ENCODE measurements at places on chromosomes 4 and X.
A peak's percentile ranks its signal among the peaks of the same experiment; 100 is the strongest.

- DNase-seq, result no peak
Measured at GRCh38 chr4:123114084-123114914, 191.9 kb upstream of the NUDT6 start.

DNA sequence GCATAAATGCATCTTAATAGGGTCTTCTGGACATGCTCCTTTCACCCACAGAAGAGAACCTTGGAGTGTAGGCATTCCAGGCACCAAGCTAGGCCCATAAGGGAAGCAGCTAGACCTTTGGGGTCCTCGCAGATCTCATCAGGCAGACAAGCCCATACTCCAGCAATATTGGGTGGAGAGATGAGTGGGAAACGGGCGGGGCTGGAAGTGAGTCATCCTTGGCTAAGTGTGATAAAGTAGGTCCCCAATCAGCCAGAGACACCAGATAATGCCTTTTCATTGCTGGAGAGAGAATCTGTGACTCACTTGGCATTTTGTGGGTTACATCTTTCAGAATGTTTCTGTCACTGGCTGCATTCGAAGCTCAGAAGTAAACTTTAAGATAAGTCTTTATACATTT, 133.3 kb upstream of the MBNL3 start:
- no peak for DNase-seq

GRCh38 chr4:41160012-41160789, 54.1 kb downstream of the APBB2 start:
- no peak for DNase-seq

DNA sequence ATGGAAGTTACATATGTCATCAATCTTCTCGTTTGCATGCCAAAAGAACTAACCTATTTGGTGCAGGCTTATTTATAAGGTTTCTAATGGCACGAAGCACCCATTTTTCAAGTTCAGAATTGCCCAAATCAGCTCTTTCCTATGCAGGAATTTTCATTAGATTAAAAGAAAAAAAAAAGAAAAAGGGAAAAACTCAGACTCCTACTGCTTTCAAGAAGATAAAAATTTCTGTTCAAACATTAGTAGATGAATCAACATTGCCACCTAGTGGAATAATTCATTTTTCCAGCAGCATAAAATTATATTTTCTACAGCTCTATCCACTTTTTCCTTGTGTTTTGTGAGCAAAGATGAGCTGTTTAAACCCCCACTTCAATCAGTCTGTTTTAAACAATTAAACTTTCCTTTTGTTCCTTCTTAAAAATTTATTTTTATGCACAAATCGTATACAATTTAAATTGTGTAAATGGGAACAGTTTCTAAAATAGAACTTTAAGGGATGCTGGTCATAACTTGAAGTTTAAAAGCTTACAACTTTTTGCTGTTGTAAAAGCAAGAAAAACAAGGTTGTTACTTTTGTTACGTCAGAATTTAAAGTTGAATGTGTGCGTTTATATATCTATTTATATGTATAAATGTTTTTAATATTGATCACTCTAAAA, 309.9 kb downstream of the ARAP2 start:
- DNase-seq, result no peak

DNA sequence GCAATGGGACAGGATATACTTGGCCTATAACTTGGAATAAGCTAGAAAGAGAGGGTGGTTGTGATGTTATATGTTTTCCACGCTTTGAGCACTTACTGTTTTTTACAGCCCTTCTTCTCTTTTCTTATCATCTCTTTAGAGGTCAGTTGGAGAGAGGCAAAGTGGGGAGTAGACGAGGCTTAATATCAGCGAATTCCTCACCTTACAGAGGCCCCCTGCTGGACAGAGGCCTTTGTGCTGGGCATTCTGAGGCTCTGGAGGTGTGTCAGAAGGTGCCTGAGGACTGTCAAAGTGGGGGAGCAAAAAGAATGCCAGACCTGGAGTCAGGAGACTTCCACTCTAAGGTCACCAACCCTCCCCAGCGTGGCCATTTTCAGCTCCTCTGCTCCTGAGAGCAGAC, 42.5 kb downstream of the MAMLD1 start:
- DNase-seq, result no peak

- no peak for DNase-seq
Measured at GRCh38 chr4:133096972-133097371, 52.1 kb upstream of the PCDH10 start.

DNA sequence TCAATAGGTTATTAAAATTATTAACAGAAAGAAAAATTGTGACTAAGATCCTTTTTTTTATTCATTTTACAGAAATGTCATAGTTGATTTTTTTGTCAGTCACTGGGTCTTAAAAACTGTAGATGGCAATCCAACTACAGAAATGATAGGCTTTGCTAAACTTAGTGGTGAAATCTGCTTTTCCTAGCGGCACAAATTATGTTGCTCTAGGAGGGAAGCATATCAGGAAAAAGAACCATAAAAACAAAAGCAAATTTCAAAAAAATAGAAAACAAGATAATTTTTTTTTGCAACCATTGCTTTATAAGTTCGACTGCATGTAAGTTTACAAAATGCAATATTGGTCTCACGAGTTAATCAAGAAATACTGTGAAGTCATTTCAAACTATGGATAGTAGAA, 443.5 kb upstream of the IGFBP7 start:
- DNase-seq, result no peak

GRCh38 chr4:154927126-154927680, 146.1 kb downstream of the RBM46 start:
- DNase-seq, result no peak

DNA sequence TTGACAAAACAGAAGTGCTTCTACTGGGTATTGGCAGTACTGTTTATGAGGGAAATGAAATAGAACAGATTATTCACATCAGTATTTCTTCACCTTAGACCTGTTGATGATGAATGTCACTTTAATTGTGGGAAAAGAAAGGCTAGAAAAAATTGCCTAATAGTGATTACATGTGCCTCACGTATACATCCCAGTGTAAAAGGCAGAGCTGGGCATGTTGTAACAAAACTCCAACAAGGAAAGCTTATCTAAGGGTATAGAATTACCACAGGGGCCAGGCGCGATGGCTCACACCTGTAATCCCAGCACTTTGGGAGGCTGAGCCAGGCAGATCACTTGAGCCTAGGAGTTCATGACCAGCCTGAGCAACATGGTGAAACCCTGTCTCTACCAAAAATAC, 4.2 kb downstream of the PGM2 start:
- no peak for DNase-seq

GRCh38 chr4:159205466-159205865, 102.6 kb downstream of the RAPGEF2 start:
- DNase-seq, result no peak

DNA sequence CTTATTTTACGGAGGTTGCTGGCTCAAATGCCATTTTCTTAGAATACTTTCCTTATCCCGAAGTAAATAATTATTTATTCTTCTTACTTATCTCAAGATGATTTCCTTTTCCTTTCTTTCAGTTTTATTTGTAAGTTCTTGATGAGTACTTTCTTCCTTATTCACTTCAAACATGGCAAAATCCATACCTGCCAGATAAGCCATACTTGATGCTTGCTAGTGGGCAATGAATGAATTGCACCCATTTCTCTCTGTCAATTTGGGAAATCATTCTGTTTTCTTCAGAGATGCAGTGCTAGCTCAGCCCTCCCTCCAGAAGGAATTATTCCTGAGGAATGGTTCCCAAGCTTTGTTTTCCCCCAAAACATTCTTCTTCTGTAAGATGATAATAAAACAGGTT, 598.3 kb downstream of the SPRY1 start:
- DNase-seq, result no peak

DNA sequence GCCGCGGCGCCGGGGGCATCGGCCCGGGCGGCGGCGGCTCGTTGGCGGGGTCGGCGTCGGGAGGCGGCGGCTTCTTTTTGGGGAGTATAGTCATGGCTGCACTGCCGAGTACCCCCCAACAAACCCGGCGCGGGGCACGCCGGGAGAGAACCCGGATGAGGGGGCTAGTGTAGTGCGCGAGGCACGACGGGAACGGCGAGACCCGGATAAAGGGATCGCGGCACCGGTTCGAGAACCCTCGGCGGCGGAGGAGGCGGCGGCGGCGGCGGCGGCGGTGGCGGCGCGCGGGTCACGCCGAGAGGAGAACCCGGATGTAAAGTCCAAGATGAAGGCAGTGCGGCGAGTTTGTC, at the start of gene OTUD5:
TSS of gene OTUD5 (minus strand) at position 131 of the 350 bp plus-strand sequence. CDS start at position 94, 37 bp downstream.
- peak; percentile 88 for DNase-seq

DNA sequence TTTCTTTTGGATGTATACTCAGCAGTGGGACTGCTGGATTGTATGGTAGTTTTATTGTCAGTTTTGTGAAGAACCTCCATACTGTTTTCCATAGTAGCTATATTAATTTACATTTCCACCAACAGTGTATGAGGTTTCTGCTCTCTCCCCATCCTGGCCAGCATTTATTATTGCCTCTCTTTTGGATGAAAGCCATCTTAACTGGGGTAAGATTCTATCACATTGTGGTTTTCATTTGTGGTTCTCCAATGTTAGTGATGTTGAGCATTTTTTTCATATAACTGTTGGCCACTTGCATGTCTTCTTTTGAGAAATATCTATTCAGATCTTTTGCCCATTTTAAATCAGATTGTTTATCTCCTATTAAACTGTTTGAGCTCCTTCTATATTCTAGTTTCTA, 27.6 kb downstream of the QRFPR start:
- DNase-seq, result no peak

- DNase-seq, result peak; percentile 47
Measured at GRCh38 chr4:182143822-182144625, 99.2 kb upstream of the TENM3 start.

GRCh38 chr4:85828027-85828890, 353.3 kb downstream of the ARHGAP24 start:
- DNase-seq, result no peak
